ENCODE measurements at places on chromosomes 7 and 10.

- no peak for DNase-seq
Measured at GRCh38 chr7:140475747-140476333, 3.5 kb downstream of the MKRN1 start.

GRCh38 chr10:580778-581177 is 108.7 kb downstream of the DIP2C start:
- no peak for DNase-seq

DNA sequence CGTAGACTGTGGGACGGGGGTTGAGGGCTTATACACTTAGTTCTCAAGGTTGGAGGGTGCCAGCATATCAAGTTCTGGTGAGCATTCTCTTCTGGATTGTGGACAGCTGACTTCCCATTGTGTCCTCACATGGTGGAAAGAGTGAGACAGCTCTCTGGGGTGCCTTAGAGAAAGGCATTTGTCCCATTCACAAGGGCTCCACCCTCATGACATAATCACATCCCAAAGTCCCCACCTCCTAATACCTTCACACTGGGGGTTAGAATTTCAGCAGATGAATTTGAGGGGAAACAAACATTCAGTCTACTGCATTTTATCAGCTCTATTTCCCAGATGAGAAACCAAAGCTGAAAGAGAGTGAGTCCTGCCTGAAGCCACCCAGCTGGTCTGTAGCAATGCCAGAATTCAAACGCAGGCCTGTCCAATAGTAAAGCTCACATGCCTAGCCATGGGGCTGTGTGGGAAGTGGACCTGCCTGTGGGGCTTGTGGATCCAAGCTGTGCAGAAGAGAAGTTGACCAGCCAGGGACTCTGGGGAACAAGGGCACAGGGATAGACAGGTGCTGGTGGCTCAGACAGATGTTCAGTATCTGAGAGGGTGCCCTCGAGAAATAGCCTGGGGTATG is 34.9 kb upstream of the LOXL4 start:
- DNase-seq = no peak

DNA sequence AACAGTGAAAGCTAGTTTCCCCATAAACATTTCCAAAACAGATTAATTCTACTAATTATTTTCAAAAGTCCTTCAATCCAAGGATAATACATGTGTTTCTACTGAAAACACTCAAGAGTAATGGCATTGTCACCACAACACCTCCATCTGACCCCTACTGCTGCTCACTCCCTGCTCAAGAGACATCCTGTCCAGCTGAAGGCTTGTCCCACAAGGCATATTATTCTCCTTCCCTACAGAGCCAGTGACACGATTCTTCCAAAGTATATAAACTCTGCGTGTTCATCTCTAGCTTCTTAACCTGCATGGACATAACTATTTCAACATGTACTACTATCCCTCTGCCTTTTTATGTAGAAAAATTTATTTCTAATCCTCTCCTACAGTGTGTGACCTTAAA is 182.1 kb downstream of the CPEB3 start:
- no peak for DNase-seq

GRCh38 chr10:125123476-125124114 is 36.8 kb downstream of the CTBP2 start:
- no peak for DNase-seq

Data from stimulated activated CD8-positive, alpha-beta memory T cell treated with anti-CD3 and anti-CD28 coated beads, Interleukin-4, amount 100 ng/mL, for 4 hours (primary cell).